RWPE2 (cell line): ENCODE measurements at places on chromosomes 2 and 18.

DNA sequence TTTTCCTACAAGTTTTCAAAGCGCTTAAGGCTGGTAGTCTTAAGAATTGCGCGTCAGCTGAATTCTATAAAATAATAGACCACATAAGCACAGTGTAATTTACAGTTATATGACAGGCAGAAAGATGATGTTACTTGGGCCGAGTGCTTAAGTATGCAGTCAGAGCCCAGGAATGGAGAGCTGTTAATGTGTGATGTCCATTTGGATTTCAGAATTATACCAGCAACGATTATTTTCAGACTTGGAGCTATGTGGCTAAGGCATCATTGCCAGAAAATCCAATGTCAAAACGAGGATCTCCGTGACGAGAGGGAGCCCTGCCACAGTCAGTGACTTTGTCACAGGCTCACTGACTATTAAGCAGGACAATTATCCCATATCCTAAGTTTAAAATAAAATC lies 3.4 kb downstream of the KLF7 start:
- no peak for DNase-seq

DNA sequence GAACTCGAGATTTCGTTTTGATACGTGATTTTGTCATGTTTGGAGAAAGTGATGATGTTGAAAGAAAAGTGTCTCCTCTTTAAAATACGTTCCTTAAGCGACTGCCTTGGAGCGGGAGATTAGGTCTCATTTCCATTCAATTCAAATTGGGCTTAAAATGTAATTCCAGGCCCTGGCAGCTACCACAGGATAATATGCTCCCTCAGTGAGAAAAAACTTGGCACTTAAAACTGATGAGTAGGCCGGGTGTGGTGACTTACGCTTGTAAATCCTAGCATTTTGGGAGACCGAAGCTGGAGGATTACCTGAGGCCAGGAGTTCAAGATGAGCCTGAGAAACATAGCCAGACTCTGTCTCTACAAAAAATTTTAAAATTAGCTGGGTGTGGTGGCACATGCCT lies 146.3 kb upstream of the L3MBTL4 start:
- DNase-seq = no peak

DNA sequence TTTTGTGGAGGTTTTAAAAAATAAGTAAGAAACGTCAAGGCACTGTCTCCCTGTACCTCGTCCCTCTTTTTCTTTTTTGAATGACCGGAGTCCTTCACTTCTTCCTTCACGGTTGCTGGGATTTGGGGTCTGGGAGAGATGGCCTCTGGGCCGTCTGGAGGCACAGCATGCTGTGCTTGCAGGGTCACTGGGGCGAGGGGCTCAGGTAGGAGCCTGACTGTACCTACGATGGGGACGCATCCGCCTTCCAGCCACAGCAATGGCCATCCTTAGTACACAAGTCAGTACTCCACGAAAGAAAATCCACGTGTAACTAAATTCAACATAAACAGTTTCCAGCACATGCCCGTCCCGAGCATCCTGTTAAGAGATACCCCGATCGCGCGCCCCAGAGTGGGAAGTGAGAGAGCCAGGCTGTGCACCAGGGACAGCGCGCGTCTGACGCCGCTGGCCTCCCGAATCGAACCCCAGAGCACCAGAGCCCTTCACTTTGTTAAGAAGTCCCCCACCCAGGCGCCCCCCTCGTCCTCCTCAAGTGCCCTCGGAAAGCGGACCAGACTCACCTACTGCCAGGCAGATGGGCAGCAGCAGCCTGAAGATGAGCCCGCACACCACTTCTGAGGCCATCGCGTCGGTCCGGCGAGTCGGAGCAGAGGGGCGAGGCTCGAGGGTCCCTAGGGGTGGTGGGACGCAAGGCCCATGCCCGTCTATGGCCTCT lies 1.2 kb downstream of the PIEZO2 start:
- DNase-seq = no peak

DNA sequence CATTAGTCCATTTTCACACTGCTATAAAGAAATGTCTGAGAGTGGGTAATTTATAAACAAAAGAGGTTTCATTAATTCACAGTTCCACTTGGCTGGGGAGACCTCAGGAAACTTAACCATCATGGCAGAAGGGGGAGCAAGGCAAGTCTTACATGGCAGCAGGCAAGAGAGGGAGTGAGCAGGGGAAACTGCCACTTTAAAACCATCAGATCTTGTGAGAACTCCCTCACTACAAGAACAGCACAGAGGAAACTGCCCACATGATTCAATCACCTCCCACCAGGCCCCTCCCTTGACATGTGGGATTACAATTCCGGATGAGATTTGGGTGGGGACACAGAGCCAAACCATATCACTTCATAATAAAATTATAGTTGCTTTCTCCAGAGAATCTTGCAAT lies 365.5 kb upstream of the ID2 start:
- DNase-seq = no peak

GRCh38 chr18:70640336-70640887 lies 351.6 kb downstream of the SOCS6 start:
- no peak for DNase-seq

- DNase-seq = no peak
These were observed 33.0 kb downstream of the GALNT5 start for GRCh38 chr2:157290525-157290924.

DNA sequence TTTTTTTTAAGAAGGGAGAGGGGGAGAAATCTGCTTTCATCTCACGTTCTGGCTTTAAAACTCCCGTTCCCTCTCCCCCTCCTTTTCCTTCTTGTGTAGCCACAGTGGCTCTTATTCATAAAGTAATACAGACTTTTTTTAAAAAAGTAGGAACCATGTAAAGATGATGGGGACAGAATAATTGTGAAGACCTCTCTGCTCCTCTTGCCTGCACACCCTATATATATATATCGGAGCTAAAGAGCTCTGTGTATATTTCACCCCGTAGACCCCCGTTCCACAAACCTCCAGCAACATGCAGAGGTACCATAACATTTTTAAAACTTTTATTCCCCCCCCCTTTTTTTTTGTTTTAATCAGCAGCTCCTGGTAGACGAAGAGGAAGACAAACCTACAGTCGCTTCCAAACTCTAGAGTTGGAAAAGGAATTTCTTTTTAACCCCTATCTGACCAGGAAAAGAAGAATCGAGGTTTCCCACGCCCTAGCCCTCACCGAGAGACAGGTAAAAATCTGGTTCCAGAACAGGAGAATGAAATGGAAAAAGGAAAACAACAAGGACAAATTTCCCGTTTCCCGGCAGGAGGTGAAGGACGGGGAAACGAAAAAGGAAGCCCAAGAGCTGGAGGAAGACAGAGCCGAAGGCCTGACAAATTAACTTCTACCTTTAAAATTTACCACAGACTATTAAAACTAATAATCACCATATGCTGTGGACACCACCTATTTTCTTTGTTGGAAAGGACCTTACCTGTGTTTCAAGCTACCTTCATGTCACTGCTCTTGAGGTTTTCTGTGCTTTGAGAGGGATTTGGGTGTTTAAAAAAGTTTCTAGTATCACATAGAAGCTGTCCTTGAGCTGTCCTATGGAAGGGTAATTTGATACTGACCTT lies 1.7 kb downstream of the HOXD8 start:
- no peak for DNase-seq

DNA sequence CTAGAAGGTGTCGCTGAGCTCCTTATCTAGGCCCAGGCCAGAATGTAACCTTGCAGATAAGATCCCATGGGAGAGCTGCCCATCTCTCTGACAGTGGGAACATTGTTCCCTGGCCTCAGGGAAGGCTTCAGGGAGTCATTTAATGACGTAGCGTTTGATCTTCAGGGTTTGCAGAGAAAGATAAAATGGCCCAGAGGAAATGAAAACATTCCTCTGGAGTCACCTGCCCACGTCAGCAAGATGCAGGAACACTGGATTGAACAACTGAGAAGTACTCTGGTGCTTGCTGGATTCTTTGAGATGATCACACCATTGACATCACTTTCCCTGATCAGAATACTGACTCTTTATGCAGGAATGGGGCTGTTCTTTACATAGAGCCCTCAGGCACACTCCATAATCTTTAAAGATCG lies 51.6 kb downstream of the MAPK4 start:
- DNase-seq = no peak
